ENCODE measurements at places on chromosomes 1 and 21.

DNA sequence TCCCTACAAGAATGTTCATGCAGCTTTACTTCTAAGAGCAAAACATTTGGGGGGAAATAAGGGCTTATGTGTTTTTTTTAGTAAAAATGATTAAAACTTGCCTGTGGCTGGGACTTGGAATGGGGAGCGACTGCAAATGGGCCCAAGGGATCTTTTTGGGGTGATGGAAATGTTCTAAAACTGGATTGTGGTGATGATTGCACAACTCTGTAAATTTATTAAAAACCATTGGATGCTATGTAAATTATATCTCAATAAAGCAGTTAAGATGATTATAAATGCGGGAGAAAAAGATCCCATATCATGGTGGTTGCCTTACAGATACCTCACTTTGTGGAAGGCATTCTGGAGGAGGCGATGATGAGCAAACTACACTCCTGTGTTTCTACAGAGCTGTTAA is 30.2 kb upstream of the STUM start:
- DNase-seq, result no peak

- DNase-seq, result no peak
Measured at GRCh38 chr1:98660940-98661543, 479 bp upstream of the SNX7 start.

DNA sequence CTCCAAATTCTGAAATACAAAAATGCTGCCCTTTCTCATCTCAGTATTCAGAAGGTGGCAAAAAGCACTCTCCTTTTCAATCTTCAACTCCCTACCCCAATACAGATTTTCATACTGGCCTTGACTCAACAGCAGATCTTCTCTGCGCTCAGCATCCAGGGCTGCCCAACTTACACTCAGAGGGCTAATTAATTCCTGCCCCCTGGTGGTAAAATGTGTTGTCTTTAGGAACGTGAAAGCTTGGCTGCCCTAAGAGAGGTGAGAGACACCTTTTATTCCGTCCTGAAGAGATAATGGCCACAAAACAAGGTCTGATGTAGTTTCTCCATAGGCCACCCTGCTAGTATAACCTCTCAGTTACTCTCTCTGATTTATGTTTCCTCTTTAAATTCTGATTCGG is 25.0 kb downstream of the KRTAP24-1 start:
- no peak for DNase-seq

DNA sequence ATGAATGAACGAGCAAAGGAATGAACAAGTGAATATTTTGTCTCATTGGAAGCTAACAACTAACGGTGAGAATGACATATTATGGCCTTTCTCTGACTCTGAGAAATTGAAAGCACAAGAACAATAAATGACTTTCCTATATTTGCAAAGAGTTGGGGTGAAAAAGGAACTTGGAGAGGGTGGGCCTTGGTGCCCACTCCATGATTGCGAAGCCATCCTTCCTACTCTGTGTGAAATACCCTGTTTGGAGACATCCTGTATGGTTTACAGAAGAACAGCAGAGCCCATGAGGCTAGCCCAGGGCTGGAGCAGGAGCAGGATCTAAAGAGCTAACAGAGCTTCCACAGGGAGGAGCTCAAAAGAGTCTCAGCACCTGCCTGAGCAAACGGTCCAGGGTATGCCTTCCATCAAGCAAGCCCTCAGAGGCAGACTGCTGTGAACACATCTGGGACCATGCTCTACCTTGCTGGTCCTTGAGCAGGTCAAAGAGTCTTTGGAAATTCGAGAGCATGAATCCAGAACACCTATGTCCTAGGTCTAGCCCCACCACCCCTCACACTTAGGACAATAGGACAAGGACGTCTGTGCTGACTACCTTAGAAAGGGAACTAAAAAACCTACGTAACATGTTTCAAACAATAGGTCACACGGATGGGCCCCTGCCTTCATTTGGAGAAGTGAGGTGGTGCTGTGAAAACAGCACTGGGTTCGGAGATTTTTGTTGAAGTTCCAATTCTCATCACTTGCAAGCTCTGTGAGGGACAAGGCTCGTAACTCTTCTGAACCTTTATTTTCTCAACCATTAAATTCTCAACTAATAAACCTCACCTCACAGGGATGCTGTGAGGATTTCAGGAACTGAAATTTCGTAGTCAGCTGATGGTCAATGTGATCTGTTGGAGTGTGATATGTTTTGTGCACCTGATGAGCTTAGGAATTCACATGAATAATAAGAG is 377.4 kb downstream of the RRAGC start:
- DNase-seq, result peak; percentile 10

DNA sequence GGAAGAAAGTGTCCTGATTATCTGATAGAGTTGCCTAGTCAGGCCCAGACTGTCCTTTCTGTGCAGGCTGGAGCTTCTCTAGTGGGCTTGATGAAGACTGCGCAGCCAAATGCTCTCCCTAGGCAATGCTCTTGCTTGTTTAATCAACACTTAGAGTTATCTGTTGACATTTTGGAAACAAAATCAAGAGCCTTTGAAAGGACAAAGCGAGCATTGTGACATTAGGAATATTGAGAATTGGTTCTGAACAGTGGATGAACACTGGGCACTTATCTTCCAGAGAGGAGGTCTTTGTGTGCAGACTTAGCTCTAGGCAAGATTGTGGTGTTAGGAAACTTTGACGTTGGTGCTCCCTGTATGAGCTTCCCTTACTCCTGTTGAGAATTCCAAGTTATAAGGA is 94.5 kb downstream of the DNTTIP2 start:
- DNase-seq, result no peak

DNA sequence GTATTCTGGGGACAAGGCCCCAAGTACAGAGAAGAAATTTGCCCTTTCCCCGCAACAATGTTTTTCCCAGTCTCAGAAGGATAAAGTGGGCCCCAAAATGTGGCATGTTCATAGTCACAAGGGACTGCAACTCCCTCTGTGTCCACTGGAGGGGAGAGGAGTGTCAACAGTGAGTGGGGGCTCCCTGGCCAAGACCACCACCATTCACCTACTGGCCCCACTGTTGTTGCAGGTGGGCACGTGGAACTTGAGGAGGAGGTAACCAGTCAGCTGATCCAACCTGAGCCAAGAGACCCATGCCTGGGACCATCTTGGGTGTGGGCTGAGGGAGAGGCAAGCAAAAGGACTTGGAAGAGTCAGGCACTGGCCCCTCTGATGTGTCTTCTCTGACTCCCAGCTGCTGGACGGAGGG is 777 bp downstream of the NUDT17 start:
- peak; percentile 53 for DNase-seq

- peak; percentile 88 for DNase-seq
Measured at GRCh38 chr1:3668585-3669300, 16.4 kb downstream of the TP73 start.

GRCh38 chr1:29123053-29123886 is 433 bp downstream of the TMEM200B start:
- DNase-seq, result no peak

- no peak for DNase-seq
Measured at GRCh38 chr1:75548721-75549480, 62.0 kb downstream of the SLC44A5 start.
